ENCODE measurements at places on chromosomes 12 and 14.

- DNase-seq, result no peak
Measured at GRCh38 chr12:130973109-130973508, 19.4 kb downstream of the ADGRD1 start.

DNA sequence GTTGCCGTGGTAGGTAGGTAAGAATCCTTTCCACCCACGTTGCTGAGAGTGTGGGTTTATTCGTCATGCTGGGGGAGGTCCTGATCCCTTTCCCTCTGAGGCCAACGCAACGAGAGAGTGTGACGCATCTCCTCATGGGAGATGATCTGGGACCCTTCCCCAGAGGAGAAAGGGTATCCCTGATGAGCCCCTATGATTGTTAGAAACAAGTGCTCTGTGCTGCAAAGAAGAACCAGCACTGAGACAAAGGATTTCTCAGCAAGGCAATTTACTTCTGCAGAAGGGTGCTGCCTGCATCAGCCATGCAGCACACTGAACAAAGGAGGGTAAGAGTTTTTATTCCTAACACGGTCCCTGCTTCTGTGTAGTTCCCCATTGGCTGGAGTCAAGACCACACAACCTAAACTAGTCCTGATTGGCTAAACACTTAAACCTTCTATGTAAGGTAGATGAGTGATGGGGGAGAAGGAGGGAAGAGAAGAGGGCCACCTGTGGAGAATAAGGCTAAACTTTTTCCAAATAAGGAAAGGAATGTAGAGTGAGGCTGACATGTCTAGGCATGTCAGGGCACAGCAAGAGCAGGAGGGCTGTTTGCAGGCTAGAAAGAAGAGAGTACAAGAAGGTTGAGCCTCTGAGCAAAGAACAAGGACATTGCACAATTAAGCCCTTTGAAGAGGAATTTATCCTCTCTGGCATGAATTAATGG, 21.3 kb downstream of the CLEC2A start:
- DNase-seq, result no peak

- DNase-seq, result no peak
Measured at GRCh38 chr14:34678306-34678705, 36.1 kb downstream of the CFL2 start.

- no peak for DNase-seq
Measured at GRCh38 chr12:1277905-1278304, 286.9 kb downstream of the ERC1 start.

- DNase-seq, result peak; percentile 76
Measured at GRCh38 chr14:50830932-50831725, at the start of gene NIN. Gene NIN, minus strand, starts transcription at chr14:50831162. Its CDS starts 9,106 bp downstream, at chr14:50822056.

GRCh38 chr12:53956251-53956887, 1.7 kb downstream of the HOXC12 start:
- no peak for DNase-seq

DNA sequence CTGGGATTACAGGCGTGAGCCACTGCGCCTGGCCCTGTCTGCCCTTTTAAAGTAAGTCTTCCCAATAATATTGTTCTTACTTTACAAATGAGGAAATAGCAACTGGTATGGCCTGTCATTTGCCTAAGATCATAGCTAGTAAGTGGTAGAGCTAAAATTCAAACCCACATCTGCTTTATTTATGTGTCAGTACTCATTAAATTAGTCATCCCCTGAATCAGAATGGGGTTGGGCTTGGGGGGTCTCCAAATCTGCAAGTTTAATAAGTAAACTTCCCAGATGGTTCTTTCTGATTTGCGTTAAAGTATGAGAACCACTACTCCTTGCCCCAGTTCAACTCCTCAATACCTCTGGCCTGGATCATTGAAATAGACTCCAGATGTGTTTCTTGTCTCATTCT, 96.2 kb downstream of the FAR2 start:
- no peak for DNase-seq

GRCh38 chr14:92599811-92600210, 86.2 kb downstream of the RIN3 start:
- no peak for DNase-seq

DNA sequence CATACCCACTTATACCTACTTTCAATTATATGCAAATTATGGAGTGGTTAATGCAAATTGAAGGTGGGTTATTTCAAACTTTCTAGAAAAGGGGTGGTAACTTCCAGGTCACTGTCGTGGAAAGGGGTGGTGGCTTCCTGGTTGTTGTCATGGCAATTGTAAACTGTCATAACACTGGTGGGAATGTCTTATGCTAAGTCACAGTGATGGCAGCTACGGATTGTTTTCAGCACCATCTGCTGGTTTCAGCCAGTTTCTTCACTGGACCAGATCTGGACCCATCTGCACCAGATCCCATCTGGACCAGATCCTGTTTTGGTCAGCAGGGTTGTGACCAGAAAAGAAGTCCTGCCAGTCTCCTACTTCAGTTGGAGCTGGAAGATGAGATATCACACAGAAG, 1469.3 kb downstream of the AACS start:
- DNase-seq, result peak; percentile 7

- no peak for DNase-seq
Measured at GRCh38 chr12:50211392-50212070, 44.4 kb upstream of the CERS5 start.

DNA sequence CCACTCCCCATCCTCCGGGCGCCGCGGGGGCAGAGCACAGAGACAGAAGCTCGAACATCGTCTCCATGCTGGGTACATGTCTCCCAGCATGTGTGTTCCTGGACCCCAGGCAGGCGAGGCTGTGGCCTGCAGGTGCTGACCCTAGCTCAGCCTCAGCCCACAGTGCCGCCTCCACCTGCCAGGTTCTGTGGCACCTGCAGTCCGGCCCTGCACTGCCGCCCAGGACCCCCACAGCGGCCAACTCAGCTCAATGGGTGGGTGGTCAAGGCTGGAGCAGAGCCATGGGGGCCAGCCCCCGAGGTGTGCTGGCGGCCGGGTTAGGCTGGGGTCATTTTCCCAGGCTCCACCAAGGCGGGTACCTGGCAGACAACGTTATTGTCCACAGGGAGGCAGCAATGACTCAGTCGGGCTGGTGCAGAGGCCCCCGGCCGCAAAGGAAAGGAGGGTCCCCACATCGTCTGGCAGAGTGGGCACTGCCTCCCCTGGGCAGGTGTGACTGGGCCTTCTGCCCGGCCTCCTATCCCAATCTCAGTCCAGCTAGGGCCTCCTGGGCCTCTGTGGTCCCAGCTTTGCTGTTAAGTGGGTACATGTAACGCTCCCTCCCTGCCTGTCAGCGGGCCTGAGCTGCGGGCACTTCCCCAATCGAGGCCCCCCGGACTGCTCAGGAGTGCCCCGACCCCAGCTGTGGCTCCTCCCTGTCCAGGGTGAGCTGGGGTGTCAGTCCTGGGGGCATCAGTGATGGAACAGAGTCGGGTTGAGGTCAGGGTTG, 20.2 kb upstream of the NUDT14 start:
- DNase-seq, result no peak

GRCh38 chr12:4482936-4483335, 37.3 kb upstream of the FGF6 start:
- no peak for DNase-seq

GRCh38 chr12:65886996-65887395, 62.7 kb downstream of the HMGA2 start:
- DNase-seq, result no peak

- no peak for DNase-seq
Measured at GRCh38 chr14:96660123-96660522, 137.1 kb upstream of the VRK1 start.

GRCh38 chr14:66288511-66288910, 197.7 kb upstream of the CCDC196 start:
- no peak for DNase-seq

DNA sequence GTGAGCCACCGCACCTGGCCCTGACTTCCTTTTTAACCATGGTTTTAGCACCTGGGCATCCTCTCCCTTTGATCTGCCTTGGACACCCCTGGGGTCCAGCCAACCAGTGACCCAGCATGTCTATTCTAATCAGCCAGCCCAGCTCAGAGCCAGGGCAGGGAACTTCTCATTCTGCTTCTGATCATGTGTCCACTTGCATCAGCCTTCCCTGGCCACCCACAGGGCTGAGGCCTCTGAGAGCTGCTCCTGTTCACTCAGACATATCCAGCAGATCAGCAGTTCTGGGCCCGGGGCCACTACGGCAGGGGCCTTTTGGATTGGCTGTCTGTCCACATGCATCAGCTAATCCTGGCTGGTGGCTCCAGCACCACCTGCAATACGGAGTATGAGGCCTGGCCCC, 117.9 kb upstream of the MAP1LC3B2 start:
- no peak for DNase-seq

- no peak for DNase-seq
Measured at GRCh38 chr12:83172866-83173649, 486.4 kb downstream of the TMTC2 start.

DNA sequence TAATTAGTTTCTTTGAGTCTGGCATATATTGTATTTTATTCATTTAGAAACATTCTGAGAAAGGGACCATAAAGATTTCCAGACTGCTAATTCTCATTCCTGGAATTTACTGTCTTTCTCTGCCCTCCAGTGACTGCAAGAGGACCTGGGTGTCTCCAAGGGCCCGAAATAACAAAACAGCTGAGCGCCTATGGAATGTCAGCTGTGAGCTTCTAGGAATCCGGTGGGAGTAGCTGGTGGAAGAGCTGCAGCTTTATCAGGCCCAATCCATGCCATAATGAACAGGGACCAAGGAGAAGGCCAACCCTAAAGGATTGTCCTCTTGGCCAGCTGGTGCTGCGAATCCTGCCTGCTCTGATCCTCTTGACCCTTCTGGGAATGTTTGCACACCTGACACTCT, 31.9 kb downstream of the RDH12 start:
- no peak for DNase-seq

- DNase-seq, result no peak
Measured at GRCh38 chr12:31961137-31961536, 1.9 kb downstream of the RESF1 start.

DNA sequence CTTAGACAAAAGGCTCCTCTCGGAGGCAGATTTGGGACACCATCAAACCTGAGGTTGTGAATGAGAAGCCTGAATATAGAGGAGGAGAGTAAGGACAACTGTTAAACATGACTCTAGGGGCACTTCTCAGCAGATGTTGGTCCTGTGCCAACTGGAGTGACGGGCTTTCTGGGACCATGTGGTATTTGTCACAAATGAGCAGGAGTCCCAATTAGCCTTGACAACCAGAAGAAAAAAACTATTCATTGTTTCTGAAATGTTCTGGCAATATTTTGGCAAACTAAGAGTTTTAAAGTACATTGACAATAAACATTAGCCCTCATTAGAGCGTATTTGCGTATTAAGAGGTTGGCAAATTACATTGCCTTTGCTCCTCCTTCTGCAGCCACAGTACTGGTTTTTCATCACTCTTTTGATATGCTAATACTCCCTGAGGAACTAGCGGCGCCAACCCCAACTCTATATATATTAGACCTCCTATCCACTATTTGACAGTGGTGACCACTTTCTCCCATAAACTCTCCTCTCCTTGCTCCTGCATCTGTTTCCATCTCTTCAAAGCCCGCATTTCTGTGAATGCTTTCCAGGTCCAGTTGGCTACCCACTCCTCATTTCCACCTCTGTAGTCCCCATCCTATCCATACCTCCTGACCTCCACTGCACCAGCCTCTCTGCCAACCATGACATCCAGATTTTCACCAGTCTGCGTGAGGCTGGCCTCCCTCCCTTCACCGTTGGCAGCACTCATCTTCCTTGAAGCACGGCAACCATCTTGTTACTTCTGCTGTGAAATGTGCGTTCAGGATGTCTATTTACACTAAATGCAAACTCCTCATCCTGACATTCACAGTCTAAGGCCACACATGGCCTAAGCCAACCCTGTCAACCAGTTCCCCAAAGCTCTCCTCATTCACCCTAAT, 100.7 kb downstream of the ZFC3H1 start:
- DNase-seq, result no peak

- no peak for DNase-seq
Measured at GRCh38 chr12:98369581-98369980, 145.8 kb upstream of the TMPO start.

DNA sequence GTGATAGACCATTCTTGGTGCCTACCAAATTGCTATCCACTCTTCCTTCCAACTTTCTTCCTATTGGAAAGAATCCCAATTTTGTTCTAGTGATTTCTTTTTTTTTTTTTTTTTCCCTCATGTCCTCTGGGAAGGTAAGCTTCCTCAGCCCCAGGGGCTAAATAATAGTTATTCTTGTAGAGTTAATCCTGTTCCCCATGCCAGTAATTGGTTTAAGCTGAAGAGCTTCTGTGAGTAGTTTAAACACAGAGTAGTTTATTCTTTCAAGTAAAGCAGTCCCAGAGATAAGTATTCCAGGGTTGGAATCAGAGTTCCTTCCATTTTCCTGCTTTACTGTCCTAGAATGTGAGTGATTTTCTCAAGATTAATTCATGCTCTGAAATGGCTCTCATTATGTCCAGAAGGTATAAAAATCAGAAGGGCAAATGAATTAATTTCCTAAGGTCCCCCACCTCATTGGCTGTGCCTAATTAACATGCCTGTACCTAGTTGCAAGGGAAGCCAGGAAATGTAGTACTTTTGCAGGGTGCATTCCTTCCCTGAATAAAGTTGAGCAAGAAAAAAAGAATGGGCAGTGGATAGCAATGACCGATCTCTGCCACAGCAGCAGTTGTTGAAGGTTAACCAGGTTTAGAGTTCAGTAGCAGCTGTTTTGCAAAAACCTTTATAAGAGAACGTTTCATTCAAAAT, 97.8 kb downstream of the PLEKHA5 start:
- DNase-seq, result no peak

All from NCI-H460 (cell line).